Effector CD8-positive, alpha-beta T cell (primary cell): ENCODE measurements at places on chromosomes 5 and 9.

DNA sequence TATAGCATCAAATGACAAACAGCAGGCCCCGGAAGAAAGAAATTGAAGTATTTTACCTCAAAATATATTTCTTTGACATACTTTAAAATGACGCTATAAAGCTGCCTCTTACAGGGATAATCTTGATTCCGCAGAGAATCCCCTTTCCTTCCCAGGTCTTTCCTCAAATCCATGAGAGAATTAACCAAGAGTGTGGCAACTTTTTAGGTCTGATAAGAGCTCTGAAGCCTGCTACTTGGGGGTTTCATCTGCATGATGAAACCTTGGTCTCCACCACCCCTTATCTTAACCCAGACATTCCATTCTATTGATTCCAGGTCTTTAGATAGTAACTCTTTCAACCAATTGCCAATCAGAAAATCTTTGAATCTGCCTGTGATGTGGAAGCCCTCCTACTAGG is 173.8 kb downstream of the CEMIP2 start:
- no peak for DNase-seq

DNA sequence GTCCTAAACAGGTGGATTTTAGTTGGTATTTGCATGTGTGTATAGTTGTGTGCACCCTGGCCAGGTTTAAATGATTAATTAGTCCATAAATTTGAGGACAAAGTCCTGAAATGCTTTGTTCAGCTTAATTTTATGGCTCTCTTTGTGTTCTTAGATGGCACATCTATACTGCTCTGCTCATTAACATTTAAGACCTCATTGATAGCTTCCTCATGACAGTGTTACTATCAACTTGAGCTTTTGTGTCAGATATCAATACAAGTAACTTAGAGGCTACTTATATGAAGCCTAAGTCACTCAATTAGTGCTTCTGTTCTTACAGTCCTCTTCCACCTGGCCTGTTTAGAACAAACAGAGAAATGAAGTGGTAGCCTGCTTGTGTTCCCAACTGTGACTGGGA is 240.9 kb downstream of the TRPM3 start:
- no peak for DNase-seq

DNA sequence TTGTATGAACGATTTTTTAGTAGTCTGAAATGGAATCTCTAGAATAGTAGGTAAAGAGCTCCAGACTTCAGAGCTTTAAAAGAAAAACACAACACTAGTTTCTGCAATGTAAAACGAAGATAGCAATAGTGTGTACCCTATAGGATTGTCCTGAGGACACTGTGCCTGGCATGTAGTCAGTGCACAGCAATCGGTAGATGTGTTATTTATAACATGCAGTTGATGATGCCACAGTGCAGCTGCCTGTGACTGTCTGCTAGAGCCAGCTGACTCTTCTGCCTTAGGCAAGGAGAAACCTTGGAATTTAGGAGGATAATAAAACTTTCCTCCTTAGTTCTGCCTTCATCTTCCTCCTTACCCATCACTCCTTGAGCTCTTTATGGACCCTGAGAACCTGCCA is 27.7 kb upstream of the TMOD1 start:
- DNase-seq, result no peak

- DNase-seq, result no peak
Observed at GRCh38 chr5:170166101-170166500, 60.4 kb downstream of the FOXI1 start.

- DNase-seq, result no peak
Observed at GRCh38 chr9:97475059-97475458, 26.4 kb upstream of the TMOD1 start.

DNA sequence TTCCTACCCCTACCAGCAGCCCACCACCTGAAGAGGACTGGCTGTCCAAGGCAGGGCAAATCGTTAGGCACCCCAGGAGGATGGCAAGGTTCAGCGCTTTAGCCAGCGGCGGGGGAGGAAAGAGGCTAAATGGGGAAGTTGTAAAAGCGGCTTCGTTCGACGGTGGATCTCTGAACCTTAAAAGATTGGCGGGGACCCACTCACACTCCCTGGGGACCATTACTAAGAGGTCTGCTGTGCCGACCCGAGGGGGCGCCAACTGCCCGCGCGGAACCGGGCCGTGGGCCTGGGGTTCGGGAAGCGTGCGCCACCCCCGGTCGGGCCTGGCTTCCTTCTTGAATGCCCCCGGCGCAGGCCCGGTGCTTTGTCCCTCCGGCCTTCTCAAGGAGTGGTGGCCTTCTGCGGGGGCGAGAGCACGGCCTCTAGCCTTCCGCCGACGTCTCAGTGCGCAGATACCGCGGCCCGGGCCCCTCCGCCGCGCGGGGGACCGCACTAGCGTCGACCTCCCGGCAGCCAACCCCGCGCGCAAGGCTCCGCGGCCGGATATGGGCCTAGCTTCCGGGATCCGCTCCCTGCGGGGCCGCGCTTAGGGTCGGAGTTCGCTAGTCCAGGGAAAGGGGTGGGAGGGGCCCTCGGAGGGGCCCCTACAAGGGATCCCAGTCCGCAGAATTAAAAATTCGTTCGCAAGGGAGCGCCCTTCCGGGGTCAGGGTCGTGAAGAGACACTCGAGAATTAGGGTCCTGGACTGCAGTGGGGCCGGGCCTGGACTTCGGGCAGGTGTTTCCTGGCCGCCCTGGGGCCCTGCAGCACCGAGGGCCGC is 10.5 kb downstream of the NR2F1-AS1 start:
- no peak for DNase-seq

GRCh38 chr5:35338157-35338453 is 107.8 kb upstream of the PRLR start:
- DNase-seq, result no peak

GRCh38 chr5:34709861-34710673 is 53.9 kb downstream of the RAI14 start:
- DNase-seq, result no peak

DNA sequence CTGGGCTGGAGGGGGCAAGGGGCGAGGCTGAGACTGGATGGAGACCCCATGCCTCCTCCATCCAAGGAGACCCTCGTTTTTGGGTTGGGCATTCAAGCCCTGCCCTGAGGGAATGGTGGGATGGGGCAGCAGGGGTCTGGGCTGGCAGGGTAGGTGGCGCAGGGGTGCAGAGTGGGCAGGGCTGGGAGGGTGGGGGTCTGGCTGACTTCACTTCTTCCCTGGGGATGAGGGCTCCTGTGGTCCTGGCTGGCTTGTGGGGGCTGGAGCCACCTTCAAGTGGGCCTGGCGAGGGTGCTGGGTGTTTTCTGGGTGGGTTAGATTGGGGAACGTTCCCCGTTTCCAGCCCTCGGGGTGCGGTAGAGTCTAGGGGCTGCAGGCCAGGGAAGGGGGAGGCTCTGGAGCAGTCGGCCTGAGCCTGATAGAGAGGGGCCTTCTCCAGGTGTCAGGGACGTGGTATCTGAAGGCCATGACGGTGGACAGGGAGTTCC is 412 bp downstream of the LCN1 start:
- DNase-seq, result no peak

GRCh38 chr5:660491-661030 is 32.6 kb downstream of the TPPP start:
- no peak for DNase-seq

DNA sequence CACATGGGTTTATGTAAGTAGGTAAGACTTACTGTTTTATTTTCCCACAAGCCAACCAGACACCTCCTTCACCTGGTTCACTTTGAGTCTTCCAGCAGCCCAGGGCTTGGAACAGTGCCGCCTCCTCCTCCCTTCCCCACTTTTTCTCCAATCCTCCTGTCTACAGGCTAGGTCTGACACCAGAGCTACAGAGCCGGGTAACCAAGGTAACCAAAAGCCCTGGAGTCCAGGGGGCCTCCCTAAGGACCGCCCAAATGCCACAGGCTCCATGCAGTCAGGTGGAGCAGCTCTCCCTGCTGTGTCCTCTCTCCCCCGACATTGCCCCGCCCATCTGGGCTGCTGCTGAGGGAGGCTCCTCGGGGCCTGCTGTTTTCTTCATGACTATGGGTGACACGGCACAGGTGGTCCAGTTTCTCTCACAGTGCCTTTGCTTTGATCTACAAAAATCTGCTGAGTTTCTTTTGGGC is 138.0 kb upstream of the EFNA5 start:
- DNase-seq, result no peak

DNA sequence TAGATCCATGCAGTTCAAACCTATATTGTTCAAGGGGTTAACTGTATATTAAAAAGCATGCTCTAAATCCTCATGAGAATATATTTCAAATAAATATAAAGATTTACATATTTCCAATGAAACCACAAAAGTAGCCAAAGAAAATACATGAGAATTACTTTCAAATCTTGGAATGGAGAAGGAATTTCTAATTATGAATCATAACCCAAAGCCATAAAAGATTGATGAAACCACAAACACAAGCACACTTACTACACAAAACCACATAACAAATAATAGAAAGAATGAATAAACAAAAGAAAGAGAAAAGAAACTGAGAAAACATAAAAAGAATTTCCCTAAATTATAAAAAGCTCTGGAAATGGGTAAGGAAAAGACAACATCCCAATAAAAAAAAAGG is 16.0 kb downstream of the ERP44 start:
- DNase-seq, result no peak

DNA sequence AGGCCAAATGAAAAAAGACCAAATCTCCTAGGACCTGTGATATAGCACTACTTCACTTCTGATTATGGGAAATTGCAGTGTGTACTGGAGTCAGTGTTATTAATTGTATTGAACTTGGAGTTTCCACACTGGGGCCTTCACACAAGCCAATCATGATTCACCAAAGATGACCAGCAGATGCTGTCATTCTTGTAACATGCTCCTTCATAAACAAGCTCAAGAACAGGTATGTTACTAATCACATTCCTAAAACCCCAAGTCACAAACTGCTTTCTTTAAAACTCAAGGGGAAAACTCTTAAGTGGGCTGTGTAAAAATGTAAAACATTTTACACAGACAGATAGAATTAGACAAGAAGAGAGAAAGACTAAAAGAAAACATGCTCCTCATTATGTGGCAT is 5.6 kb downstream of the KLHL3 start:
- no peak for DNase-seq

- peak; percentile 97 for DNase-seq
Observed at GRCh38 chr5:6713274-6714225, at the start of gene TENT4A. Gene TENT4A, plus strand, starts transcription at chr5:6713432. Its CDS starts 552 bp downstream, at chr5:6713984.

GRCh38 chr5:5309645-5310044 is 112.8 kb upstream of the ICE1 start:
- no peak for DNase-seq

- DNase-seq, result no peak
Observed at GRCh38 chr5:10306806-10307205, 896 bp downstream of the CMBL start.

GRCh38 chr5:13249854-13250253 is 694.6 kb downstream of the DNAH5 start:
- no peak for DNase-seq

GRCh38 chr5:22842574-22842973 is 10.6 kb downstream of the CDH12 start:
- DNase-seq, result no peak

GRCh38 chr9:124908098-124908497 is 32.8 kb downstream of the GOLGA1 start:
- DNase-seq, result no peak

GRCh38 chr5:165569551-165569950 is 2064.1 kb downstream of the MAT2B start:
- no peak for DNase-seq

DNA sequence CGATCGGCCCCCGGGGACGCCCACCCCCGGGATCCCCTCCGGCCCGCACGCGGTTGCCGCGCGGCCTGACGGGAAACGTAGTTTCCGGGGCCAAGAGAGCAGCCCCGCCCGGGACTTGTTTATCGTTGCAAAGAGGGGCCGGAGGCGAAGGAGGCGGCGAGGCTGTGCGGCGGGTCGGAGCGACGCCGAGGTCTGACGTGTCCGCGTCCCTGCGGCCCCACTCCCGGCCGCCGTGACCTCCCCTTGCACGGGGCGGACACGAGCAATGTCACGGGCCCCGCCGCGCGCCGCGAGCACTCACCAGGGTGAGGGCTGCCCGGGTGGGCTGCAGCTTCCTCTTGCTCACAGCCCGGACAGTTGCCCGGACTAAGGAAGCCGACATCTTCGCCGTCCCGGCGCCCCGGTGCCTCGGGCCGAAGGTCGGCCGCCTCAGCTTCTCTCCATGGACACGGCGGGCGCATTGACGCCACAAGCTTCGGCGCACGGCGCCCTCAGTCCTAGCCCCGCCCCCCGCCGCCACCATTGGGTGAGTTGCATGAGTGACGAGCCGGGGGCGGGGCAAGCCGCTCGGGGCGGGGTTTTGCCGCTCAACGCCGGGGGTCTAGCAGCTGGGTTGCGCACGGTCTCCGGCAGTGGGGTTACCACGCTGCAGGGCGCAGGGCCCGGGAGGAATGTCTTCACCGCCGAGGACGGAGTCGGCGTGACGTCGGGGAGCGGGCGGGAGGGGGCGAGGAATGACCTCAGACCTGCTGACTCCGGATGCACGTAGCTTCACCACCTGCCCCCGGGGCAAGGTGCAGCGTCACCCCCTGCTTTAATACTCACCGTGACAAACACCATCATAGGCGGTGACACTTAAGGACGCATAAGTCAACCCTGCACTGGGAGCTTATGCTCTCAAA is at the start of gene ISCA1:
ISCA1 (minus strand) TSS at position 462 of the 902 bp plus-strand sequence; CDS start at position 382, 80 bp downstream.
- peak; percentile 99 for DNase-seq

- DNase-seq, result no peak
Observed at GRCh38 chr5:143200781-143201398, 202.6 kb downstream of the NR3C1 start.

GRCh38 chr5:67215519-67216471 is 19.2 kb upstream of the CD180 start:
- peak; percentile 27 for DNase-seq

DNA sequence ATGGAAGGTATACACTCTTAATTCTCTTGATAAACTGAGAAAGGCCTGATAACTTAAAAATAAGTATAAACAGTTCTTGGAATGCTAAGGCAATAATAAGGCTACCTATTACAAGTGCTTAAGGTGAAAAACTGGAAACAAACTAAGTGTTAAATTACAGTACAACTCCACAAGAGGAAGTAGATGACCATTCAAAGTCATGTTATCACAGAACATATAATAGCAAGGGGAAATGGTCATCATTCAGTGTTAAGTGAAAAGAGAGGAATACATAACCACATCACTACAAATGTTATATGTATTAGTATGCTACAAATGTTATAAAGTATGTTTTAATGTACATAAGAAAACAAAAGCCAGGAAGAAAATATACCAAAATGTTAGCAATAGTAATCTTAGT is 135.9 kb downstream of the CCDC192 start:
- no peak for DNase-seq
